ENCODE measurements at places on chromosomes 13 and 19.

DNA sequence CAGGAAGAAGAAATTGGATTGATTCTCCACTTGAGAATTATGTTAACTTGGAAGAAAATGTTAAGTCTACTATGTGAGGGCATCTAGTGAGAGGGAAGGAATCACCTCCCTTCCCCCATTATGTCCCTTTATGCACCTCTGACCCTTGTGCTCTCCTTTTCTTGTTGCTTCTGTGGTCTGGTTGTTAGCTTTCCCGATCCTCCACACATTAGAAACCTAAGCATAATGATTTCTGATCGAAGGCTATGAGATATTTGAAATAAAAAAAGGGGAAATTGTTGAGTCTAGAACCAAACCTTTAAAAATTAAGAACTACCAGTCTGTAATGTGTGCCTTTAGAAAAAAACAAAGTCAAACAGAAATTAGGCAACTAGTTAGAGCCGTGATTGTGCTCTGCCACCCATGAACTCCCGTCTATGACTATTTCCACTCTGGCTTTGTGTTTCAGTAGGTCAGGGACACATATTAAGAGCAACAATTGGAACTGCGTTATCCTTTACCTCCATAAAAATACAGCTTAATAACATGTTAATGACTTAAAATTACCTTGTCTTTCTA is 463 bp upstream of the GPC6 start:
- H3K27me3 ChIP-seq, result no peaks in the 10 kb centered on the region
- no peaks in the 10 kb centered on the region for H3K36me3 ChIP-seq
- no peak overlapping the region for H3K27ac ChIP-seq
- DNase-seq, result no peak

DNA sequence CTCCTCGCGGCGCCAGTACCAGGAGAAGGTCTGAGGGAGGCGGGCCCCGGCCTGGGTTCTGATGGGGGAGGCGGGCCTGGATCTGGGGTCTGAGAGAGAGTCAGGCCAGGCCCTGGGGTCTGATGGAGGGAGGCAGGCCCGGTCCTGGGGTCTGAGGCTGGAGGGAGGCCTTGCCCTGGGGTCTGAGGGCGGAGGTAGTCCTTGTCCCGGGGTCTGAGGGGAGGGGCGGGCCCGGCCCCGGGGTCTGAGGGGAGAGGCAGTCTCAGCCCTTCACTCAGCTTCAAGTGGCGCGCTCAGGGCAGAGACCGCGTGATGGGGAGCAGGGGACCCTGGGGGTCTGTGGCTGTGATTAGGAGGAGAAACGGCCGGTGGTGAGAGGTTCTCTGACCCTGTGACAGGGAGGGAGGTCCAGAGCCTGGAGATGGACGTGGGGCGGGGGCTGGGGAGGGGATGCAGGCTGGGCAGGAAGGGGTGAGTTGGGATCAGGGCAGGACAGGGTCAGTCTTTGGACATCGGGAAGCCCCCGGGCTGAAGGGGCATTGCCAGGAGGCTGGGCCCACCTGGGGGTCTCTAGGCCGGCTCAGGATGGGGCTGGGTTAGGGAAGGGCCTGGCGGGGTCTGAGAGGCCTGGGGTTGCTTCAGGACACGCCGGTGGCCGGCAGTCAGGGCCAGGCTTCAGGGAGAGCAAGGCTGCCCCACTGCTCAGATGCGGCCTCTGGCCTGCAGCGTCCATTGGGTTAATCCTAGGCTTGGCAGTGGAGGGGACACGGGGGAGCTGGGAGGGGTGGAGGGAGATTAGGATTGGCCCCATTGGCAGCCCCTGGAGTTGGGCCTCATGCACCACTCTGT is 18.7 kb downstream of the HCN2 start:
- no peaks in the 10 kb centered on the region for H3K4me1 ChIP-seq
- DNase-seq, result no peak
- H3K36me3 ChIP-seq, result no peaks in the 10 kb centered on the region
- H3K27me3 ChIP-seq, result no peaks in the 10 kb centered on the region
- H3K27ac ChIP-seq, result no peak overlapping the region
- H3K4me3 ChIP-seq, result no peak overlapping the region

- H3K4me3 ChIP-seq, result peak within 1 kb of the TSS; percentile 14
- DNase-seq, result no peak
- no peaks in the 10 kb centered on the region for H3K27me3 ChIP-seq
Observed at GRCh38 chr19:3785938-3786824, at the start of gene MATK. MATK (minus strand) TSS chr19:3786381; CDS start chr19:3785135, 1,246 bp downstream.

- H3K36me3 ChIP-seq, result no peaks in the 10 kb centered on the region
- H3K27me3 ChIP-seq, result no peaks in the 10 kb centered on the region
- H3K4me3 ChIP-seq, result no peak overlapping the region
- no peak for DNase-seq
- no peaks in the 10 kb centered on the region for H3K4me1 ChIP-seq
Observed at GRCh38 chr19:6958791-6959190, 62.4 kb downstream of the MBD3L2B start.

DNA sequence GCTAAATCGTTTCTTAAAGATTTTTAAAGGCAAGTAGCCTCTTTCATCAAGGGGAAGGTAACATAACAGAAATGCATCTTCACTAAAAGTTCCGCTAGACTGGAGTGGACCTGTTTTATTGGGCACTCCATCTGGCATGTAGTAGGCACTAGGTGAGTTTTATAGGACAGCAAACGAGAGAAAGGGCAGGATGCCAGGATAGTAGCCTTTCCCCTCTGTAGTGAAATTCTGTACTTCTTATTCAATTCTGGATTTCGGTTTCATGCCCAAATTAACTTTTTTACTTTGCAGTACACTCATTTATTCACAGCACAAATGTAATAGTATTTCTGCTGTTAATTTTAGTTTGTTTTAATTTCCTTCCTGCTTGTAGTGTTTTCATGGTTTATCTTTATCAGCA is 45.2 kb downstream of the GPR180 start:
- H3K36me3 ChIP-seq, result no peaks in the 10 kb centered on the region
- no peak for DNase-seq
- H3K4me1 ChIP-seq, result peaks cover under 1% of the 10 kb centered on the region
- no peaks in the 10 kb centered on the region for H3K27me3 ChIP-seq

DNA sequence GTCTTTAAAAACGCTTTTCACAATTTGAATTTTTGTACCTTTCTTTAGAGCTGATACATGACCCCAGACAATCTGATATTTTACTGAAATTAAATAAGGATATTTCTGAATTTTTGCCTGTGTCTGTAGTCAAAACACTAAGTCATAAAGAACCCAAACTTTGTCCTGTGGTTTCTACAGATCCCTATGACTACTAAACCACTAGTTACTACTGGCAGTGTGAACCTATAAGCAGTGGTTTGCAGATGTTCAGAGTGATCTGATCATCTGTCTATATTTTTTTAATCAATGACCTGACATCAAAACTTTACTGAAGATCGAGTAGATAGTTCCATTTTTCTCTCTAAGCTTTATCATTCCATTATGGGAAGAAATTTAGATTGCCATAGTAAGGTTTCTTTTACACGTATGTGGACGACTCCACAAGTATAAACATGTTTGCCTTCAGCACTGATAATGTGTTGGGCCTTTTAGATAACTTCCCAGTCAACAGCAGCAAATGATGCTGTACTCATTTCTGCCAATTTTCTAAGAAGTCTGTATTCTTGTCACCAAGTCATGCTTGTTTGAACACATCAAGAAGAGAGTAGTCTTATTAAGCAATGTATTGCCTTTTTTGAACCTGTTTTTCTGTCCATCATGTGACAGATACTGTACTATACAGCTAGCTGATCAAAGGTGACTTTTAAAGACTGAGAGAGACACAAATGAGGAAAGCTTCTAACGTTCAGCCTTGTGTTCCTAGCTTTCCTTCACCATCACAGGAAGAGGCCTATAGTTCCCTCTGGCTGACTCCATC is 21.8 kb downstream of the POLR1D start:
- H3K4me1 ChIP-seq, result peaks cover 2% of the 10 kb centered on the region
- H3K36me3 ChIP-seq, result no peaks in the 10 kb centered on the region
- H3K27me3 ChIP-seq, result no peaks in the 10 kb centered on the region

DNA sequence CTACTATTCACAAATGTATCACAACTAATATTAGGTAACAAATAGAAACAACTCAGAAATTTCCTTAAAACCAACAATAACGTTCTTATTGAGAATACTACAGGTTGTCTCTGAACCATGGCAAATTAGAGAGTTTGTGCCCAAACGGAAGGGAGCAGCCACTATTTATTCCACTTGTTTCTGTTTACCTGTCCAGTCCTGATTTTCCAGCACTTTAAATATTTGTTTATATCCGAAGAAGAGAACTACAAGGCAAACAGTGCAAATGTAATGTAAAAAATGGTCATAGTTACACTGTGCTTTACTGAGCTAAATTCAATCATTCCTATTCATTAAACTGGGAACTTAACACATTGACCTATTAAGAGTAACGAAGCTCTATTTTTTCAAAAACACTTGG is 9.2 kb downstream of the SUCLA2 start:
- H3K27ac ChIP-seq, result no peak overlapping the region
- peaks cover 4% of the 10 kb centered on the region for H3K36me3 ChIP-seq
- no peak overlapping the region for H3K4me3 ChIP-seq
- no peaks in the 10 kb centered on the region for H3K27me3 ChIP-seq
- no peaks in the 10 kb centered on the region for H3K4me1 ChIP-seq

DNA sequence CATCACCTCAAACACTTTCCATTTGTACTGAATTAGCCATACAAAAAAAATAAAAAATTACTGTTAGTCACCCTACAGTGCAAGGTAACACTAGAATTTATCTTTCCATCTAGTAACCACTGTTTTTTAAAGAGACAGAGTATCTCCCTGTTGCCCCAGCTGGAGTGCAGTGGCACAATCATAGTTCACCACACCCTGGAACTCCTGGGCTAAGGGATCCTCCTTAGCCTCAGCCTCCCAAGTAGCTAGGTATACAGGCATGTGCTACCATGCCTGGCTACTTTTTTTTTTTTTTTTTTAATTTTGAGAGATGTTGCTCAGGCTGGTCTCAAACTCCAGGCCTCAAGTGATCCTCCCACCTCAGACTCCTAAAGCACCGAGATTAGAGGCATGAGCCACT is 17.9 kb downstream of the ANKRD10 start:
- H3K27me3 ChIP-seq, result no peaks in the 10 kb centered on the region
- no peak for DNase-seq
- no peaks in the 10 kb centered on the region for H3K4me1 ChIP-seq
- no peak overlapping the region for H3K4me3 ChIP-seq

DNA sequence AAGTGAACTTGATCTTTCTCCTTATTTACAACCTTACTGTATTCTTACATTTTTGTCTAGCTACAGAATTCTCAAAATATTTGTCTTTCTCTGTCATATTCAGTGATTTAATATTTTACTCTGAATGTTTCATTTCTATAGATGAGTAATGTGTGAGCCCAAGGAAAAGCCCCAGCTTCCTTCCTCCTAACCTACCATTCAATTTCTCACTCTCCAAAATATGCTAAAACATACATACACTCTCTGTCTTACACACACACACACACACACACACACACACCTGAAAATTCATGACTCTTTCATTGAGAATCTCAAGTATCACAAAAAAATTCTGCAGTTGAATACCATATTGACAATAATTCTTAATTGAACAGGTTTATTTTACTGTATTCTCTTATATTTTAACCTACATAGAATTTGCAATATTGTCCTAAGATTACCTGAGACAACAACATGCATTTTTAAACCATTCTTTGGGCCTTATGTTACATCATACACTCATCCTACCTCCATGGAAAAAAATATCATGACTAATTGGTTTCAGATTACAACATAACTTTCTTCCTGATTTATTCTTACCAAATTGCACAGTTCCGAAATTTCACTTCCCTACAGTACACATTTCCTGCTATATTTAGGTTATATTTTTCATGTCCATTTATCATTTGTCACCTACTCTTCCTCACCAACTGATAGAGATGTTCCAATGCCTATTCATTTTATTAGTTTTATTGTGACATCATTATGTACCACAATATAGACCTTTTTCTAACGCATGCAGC is 1965.6 kb upstream of the PCDH20 start:
- no peak overlapping the region for H3K4me3 ChIP-seq
- H3K36me3 ChIP-seq, result no peaks in the 10 kb centered on the region
- no peak overlapping the region for H3K27ac ChIP-seq
- no peaks in the 10 kb centered on the region for H3K27me3 ChIP-seq

DNA sequence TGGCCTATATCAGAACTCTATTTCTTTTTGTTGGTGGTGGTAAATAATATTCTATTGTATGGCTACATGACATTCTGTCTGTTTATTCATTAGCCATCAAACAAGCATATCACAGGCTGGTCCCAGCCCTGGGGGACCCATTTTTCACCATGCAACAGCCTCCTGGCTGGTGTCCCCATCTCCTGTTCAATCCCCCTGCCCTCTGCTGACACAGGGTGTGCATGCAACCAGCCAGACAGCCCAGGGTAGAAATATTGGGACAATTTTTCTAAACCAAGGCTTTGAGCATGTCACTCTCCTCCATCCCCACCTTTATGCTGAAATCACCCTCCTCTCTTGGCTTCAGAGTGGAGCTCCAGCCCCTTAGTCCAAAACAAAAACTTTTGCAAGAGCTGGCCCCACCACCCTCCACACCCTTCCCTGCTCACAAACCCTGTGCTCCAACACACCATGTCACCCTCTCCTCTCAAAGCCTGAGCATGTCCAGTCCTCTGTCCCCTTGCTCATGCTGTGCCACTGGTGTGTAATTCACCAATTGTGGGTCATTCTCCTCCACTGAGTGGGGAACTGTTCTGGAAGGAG is 153.0 kb upstream of the UQCRFS1 start:
- no peak overlapping the region for H3K27ac ChIP-seq
- H3K36me3 ChIP-seq, result no peaks in the 10 kb centered on the region
- no peak for DNase-seq
- H3K4me1 ChIP-seq, result no peaks in the 10 kb centered on the region
- H3K27me3 ChIP-seq, result no peaks in the 10 kb centered on the region
- no peak overlapping the region for H3K4me3 ChIP-seq

- H3K36me3 ChIP-seq, result no peaks in the 10 kb centered on the region
- no peak for DNase-seq
- H3K27ac ChIP-seq, result peak overlapping the region; percentile 96
- no peak overlapping the region for H3K4me3 ChIP-seq
- peaks cover 74% of the 10 kb centered on the region for H3K4me1 ChIP-seq
Observed at GRCh38 chr19:2054763-2055162, 3.7 kb upstream of the MKNK2 start.

GRCh38 chr13:63024458-63024857 is 1608.8 kb upstream of the PCDH20 start:
- H3K4me3 ChIP-seq, result no peak overlapping the region
- H3K4me1 ChIP-seq, result no peaks in the 10 kb centered on the region
- H3K27me3 ChIP-seq, result no peaks in the 10 kb centered on the region
- no peak for DNase-seq
- no peak overlapping the region for H3K27ac ChIP-seq

- no peaks in the 10 kb centered on the region for H3K27me3 ChIP-seq
- DNase-seq, result no peak
- no peak overlapping the region for H3K4me3 ChIP-seq
- H3K4me1 ChIP-seq, result peaks cover 10% of the 10 kb centered on the region
- H3K36me3 ChIP-seq, result no peaks in the 10 kb centered on the region
Observed at GRCh38 chr19:58535857-58536256, 8.0 kb upstream of the TRIM28 start.

DNA sequence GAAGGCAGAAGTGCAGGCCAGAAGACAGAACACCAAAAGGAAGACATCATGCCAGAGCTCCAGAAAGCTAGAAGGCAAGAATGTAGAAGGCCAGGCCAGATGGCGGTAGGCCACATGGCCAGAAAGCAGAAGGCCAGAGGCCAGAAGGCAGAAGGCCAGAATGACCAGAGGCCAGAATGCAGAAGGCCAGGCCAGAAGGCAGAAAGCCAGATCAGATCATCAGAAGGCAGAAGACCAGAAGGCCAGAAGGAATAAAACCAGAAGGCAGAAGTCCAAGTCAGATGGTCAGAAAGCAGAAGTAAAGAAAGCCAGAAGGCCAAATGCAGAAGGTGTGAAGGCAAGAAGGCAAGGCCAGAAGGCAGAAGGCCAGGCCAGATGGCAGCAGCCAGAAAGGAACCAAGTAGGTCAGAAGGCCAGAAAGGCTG is 185.0 kb downstream of the TUBA3C start:
- DNase-seq, result no peak
- no peaks in the 10 kb centered on the region for H3K27me3 ChIP-seq
- no peak overlapping the region for H3K27ac ChIP-seq
- no peaks in the 10 kb centered on the region for H3K36me3 ChIP-seq
- H3K4me3 ChIP-seq, result no peak overlapping the region

All from thyroid gland (tissue), 4 donors.